Omental fat pad (tissue), 4 donors: ENCODE measurements at places on chromosomes 1 and 21.

- DNase-seq = no peak
Observed at GRCh38 chr1:16321176-16321867, 31.0 kb downstream of the FBXO42 start.

DNA sequence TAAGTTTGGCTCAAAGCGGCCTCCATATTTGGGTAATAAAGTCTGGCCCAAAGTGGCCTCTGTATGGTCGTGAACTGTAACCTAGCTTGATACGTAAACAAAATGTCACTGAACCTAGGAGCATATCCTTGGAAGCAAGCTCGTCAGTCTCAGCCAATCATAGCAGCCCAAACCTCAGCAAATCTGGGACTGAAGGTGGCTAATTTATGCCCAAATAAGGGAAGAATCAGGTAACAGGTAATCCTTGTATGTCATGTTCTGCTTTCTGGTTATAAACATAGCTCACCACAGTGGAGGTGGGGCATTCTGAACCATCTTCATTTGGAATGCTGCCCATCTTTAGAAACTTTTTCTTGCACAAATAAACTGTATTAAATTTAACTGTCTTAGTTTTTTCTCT, 281.1 kb downstream of the TTLL7 start:
- no peak for DNase-seq

- DNase-seq = no peak
Observed at GRCh38 chr1:151475175-151475574, 15.9 kb upstream of the POGZ start.

- DNase-seq = no peak
Observed at GRCh38 chr1:11026052-11026451, 13.6 kb downstream of the TARDBP start.

GRCh38 chr1:151728151-151729054, 7.1 kb downstream of the RIIAD1 start:
- DNase-seq = no peak

DNA sequence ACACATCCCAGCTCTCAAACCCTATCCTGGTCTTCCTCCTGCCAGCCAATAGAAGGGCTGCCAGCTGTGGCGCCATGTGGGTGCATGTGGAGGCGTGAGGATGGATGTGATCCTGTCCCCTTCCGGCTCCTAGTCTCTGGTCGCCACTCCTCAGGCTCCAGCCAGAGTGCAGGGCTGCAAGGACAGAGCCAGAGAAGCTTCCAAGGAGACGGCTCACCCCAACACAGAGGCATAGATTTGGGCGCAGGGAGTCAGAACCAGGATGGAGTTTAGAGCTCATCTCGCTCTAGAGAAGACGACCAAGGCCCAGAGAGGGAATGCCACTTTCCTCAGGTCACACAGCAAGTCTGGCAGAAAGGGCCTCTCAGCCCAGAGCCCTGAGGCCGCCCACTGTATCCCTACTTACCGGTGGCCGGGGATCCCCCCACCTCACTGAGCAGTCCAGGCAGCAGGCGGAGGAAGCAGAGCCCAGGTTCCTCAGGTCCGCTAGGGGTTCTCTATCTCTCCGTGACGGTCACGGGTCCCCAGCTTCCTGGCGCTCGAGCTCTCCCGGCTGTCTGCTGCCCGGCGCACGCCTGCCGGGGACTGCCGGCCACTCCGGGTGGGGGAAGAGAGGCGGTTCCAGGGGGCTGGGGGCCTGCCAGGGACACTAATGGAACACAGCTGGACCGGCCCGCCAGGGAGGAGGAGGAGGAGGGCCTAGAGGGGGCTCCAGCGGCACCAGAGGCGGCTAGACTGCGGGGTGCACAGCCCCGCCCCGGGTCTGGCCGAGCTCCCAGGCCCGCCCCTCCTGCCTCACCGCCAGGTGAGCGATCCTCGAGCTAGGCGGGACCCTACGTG, at the start of gene COL16A1:
COL16A1 (minus strand) TSS at position 587 of the 840 bp plus-strand sequence. CDS start 1,824 bp downstream, outside the sequence.
- DNase-seq = no peak

- no peak for DNase-seq
Observed at GRCh38 chr1:62356257-62356835, 37.1 kb upstream of the KANK4 start.
